A549 treated with Hydrocortisone at 1 μM for 4 hours (cell line): ENCODE measurements at places on chromosomes 4 and X. TPM values are rescaled to one million over a fixed set of nuclear protein-coding genes. Genes with fewer than 3 reads are reported as not detected.

Gene ZAR1
- 0.07 to 0.18 TPM (median 0.15 TPM) in 3 of 5 replicates, not detected in the others for total RNA-seq

Gene ANK2
- 0.71 to 1.6 TPM (median 0.75 TPM) in 5 replicates for total RNA-seq

Gene PAGE2
- not detected in 5 replicates for total RNA-seq

Gene MTHFD2L
- 7.9 to 10.2 TPM (median 8.9 TPM) in 5 replicates for total RNA-seq

Gene TDO2
- total RNA-seq = 0.38 to 0.77 TPM (median 0.70 TPM) in 5 replicates

Gene ZDHHC9
- total RNA-seq = 51.0 to 62.2 TPM (median 58.1 TPM) in 5 replicates

Gene MAGEA8
- total RNA-seq = not detected in 5 replicates

Gene ADRA2C
- total RNA-seq = 6.8 to 10.8 TPM (median 9.7 TPM) in 5 replicates

Gene HSFX3
- not detected in 5 replicates for total RNA-seq

Gene TMEM154
- total RNA-seq = 0.02 to 0.29 TPM (median 0.14 TPM) in 5 replicates

Gene SOWAHD
- total RNA-seq = 0.10 to 0.14 TPM in 2 of 5 replicates, not detected in the others

Gene NXF2B
- total RNA-seq = 0.09 TPM in 1 of 5 replicates, not detected in the others

Gene EXOSC9
- 24.6 to 32.2 TPM (median 27.5 TPM) in 5 replicates for total RNA-seq

Gene SATL1
- total RNA-seq = not detected in 5 replicates
